ENCODE measurements at places on chromosomes 7 and 10.

DNA sequence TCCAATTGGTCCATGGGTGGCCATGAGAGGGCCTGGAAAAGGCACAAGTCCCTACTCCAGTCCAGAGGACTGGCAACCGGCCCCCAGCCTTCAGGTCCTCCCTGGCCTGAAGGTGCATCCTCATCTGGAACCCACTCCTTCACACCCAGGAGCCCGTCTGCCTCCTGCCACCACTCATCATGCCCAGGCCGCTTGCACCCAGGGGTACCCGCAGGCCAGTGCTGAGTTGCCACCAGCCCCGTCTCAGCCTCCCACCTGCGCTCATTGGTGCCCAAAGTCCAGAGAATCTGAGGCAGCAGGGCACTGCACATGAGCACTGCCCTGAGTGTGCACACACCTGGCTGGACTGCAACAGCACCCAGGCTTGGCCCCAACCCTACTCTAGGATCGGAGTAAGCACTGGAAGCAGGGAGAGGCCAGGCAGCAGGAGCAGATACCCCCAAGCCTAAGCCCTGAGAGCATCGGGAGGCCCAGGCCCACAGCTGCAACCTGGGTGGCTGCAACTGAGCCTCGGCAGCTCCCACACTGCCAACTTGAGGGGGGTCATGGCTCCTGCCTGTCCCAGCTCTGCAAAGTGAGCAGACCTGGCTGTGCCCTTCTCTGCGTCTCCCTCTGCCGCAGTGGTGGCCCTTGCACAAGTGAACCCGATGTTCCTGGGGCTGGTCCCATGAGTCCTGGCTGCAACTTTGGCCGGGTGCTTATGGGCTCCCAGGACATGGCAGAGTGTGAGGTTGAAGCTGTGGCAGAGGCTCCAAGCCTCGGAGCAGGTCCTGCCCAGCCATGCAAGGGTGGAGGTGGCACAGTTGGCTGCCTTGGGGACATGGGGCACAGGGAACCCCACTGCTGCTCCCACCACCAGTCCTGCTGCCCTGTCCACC is 44.3 kb downstream of the TCERG1L start:
- DNase-seq, result no peak

DNA sequence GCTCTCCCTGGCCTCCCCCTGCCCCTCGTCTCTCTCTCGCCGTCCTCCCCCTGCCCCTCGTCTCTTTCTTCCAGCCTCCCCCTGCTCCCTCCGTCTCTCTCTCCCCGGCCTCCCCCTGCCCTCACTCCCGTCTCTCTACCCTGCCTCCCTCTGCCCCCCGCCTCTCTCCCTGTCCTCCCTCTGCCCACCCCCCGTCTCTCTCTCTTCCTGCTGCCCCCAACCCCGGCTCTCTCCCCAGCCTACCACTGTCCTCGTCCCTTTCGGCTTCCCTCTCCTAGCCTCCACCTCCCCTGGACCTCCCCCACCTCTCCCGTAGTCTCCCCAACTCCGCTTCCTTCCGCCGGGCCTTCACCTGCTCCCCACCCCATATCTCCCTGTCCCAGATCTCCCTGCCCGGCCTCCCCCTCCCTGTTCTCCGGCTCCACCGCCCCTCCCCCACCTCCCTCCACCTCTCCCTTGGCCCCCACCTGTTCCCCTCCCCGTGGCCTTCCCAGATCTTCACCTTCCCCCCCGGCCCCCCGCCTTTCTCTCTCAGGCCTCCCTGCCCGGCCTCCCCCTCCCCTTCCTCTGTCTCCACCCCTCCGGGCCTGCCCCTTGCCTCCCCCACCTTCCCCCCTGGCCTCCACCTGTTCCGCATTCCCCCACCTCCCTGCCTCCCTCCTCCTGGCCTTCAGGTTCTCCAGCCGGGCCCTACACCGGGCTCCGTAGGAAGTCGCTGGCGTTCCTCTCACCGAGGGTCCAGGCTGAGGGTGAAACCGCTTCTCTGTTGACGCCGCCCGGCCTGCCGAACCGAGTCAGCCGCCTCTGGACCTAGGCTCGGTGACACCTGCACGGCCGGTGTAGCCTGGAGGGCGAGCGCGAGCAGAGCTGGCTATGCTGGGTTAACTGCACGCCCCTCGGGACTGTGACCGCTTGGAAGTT is 1.2 kb downstream of the GET4 start:
- DNase-seq, result no peak

GRCh38 chr7:155533827-155534690 is 12.3 kb downstream of the CNPY1 start:
- DNase-seq, result no peak

- DNase-seq, result peak; percentile 54
These were observed 59.8 kb downstream of the COA1 start for GRCh38 chr7:43669286-43670081.

DNA sequence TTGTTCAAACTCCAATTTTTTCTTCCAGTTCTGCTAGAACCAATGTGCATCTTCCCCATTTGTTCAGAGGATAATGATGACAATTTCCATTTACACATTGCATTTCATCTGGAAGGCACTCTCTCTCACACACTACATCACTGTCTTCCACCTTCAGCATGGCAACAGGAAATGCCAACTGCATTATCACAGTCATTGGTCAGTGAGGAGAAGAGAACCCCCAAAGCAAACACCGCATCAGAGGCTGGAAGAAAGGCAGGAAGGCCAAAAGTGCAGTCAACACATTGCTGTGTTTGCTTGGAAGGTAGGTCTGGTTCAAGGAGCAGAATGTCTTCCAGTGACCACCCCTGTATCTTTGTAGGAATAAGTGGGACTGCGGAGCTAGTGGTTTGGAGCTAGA is 192.2 kb upstream of the RHOBTB1 start:
- DNase-seq, result no peak

DNA sequence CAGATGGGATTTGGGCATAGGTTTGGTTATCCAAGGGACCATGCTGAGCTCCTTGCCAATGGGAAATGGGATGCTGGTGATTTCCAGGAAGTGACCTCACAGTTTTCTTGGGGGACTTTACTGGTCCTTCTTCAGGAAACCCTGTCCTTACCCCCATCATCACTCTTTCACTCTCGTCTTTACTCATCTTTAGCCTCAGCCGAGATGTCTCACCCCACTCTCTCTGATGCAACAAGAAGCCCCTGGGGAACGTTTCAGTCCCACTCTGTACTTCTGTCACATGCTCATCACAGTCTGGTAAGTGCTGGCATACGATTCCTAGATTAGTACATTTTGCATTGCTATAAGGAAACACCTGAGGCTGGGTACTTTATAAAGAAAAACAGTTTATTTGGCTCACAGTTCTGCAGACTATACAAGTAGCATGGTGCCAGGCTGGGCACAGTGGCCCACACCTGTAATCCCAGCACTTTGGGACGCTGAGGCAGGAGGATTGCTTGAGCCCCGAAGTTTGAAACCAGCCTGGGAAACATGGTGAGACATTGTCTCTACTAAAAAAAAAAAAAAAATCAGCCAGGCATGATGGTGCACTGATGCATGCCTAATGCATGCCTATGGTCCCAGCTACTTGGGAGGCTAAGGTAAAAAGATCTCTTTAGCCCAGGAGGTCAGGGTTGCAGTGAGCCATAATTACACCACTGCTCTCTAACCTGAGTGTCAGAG is 63.5 kb upstream of the VKORC1L1 start:
- no peak for DNase-seq

DNA sequence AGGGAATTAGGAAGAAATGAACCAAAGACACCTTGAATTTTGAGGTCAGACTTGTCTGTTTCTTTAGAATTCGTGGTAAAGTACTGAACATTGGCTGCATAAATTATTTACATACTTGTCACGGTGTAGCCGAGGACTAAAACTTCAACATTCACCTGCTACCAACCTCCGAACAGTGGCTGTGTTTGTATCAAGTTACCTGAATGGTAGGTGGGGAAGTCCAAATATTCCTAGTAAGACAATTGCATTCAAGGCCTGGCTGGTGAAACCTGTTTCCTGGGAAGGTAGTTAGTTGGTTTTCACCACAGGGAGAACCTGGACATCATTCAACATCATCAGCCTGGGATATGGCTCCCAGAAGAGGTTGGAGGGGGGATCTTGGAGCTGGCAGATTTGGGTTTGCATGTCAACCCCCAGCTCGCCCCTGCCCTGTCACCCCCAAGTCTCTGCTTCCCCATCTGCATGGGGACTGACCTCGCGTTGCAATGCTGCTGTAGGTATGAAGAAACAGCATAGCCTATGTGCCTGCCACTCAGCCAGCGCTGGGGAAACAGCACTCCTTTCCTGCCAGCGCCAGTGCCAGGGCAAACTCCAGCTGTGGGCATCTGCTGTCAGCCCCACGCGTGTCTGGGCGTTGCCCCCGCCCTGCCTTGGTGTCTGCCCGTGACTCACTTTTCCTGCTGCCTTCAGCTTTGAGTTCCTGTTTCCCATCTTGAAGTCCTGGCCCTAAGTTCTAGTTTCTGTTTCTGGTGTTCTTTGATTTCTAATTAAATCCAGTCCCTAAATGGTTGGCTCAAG is 12.7 kb upstream of the LARP4B start:
- no peak for DNase-seq

GRCh38 chr7:101200504-101200861 is 353 bp downstream of the MOGAT3 start:
- no peak for DNase-seq

DNA sequence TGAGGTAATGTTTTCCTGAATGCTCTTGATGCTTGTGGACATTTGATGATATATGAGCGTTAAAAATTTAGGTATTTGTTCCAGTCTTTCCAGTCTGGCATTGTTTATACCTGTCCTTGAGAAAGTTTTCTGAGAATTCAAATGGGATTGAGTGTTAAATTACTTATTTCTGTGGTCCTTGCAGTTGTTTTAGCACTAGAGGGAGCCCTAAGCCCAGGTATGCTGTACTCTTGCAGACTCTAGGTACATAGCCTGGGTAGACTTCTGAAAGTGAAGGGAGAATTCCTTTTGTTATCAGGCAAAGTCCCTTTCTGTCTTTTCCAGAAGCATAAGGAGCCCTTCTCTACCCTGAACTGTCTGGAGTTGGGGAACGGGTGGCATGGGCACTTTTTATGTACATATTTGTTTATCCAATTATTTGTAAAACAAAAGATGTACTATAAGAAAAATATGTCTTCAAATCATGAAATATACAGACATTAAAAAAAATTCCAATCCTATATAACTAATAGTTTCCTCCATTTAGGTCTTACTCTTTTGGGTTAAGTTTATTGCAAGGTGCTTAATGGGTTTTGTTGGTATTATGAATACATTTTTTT is 262.1 kb downstream of the ATRNL1 start:
- DNase-seq, result no peak

GRCh38 chr7:107262857-107263256 is 94.1 kb downstream of the HBP1 start:
- DNase-seq, result no peak

- no peak for DNase-seq
These were observed 112.5 kb downstream of the RALA start for GRCh38 chr7:39735903-39736302.

GRCh38 chr10:126617208-126617607 is 53.3 kb downstream of the C10orf90 start:
- no peak for DNase-seq

DNA sequence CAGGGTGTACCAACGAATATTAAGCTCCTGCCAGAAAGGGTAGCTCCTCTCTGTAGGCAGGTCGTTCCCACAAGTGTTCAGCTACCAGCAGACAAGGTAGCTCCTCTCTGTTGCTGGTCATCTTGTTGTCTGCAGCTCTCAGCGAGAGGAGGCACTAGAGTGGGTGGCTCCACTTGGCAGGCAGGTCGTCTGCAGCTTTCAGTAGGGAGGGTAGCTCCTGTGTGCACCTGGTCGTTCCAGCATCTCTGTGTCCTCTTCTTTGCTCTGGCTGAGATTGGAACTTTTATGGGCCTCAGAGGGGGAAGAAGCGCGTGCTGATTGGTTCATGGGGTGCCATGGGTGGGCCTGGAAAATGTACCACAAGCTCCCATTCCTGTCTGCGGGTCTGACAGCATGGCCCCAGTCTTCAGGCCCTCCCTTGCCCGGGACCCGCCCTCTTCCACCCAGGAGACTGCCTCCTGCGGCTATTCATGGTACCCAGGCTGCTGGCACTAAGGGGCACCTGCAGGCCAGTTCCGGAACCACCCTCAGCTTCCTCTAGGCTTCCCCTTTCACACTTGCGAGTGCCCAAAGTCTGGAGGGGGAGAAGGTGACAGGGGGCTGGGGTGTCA is 63.9 kb upstream of the CACNA2D1 start:
- DNase-seq, result no peak

GRCh38 chr7:1254281-1255079 is 21.8 kb downstream of the UNCX start:
- DNase-seq, result no peak

DNA sequence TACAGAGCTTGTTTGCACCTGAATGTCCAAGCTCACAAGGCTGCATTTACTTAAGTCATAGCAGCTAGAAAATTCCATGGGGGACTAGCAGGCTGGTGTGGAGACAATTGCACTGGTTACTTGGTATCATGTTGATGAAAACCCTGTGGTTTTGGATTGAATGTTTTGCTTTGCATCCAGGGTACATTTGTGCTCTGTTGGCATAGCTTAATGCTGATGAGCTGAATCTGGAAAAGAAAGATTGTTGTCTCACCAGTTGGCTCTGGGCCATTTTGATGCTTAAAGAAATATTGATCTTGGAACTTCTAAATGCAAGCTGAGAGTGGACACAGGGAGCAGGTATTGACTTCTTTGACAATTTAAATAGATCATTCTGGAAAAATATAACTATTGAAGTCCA is 122.5 kb upstream of the MBL2 start:
- no peak for DNase-seq

GRCh38 chr7:158362001-158362400 is 225.6 kb downstream of the PTPRN2 start:
- no peak for DNase-seq

DNA sequence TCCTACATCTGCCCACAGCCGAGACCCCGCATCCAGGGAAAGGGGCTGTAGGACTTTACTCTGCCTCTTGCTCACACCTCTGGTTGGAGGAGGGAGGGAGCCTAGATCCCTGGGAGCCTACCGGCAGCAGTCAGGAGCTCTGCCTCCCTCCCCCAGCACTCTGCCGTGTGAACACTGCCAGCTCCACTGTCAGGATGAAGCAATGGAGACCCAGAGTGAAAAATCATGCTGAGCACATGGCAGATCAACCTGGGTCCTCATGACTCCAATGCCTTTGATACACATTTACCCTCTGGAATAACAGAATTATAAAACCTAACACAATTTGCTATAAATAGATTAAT is 477.7 kb downstream of the TNS3 start:
- no peak for DNase-seq
